ENCODE measurements at places on chromosomes 6 and 20.

DNA sequence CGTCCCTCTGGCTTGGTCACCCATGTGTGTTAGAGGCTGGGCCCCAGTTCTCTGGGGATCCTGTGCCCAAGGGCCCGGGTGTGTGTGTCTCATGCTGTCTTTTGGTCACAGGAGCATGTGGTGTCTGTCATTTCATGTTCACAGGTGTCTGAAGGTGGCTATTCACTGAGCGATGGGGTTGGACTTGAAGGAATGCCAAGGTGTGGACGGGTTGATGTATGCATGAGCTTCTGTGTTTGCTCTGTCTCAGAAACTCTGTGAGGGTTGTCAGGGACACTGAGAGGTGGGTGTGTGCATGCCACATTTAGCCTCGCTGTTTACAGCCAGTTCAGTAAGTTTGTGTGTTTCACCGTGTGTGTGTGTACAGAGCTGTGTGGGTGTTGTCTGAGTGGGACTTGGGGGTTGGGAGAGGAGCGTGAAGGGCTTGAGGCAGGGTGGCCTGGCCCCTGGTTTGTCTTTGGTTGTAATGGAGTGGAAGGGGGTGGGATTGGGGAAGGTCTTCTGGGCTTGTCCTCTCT is 1.2 kb downstream of the DDR1 start:
- peak; percentile 39 for DNase-seq

GRCh38 chr6:9576521-9576920 is 838.4 kb downstream of the TFAP2A start:
- DNase-seq: no peak

GRCh38 chr20:46630306-46630705 is 21.0 kb downstream of the SLC13A3 start:
- no peak for DNase-seq

DNA sequence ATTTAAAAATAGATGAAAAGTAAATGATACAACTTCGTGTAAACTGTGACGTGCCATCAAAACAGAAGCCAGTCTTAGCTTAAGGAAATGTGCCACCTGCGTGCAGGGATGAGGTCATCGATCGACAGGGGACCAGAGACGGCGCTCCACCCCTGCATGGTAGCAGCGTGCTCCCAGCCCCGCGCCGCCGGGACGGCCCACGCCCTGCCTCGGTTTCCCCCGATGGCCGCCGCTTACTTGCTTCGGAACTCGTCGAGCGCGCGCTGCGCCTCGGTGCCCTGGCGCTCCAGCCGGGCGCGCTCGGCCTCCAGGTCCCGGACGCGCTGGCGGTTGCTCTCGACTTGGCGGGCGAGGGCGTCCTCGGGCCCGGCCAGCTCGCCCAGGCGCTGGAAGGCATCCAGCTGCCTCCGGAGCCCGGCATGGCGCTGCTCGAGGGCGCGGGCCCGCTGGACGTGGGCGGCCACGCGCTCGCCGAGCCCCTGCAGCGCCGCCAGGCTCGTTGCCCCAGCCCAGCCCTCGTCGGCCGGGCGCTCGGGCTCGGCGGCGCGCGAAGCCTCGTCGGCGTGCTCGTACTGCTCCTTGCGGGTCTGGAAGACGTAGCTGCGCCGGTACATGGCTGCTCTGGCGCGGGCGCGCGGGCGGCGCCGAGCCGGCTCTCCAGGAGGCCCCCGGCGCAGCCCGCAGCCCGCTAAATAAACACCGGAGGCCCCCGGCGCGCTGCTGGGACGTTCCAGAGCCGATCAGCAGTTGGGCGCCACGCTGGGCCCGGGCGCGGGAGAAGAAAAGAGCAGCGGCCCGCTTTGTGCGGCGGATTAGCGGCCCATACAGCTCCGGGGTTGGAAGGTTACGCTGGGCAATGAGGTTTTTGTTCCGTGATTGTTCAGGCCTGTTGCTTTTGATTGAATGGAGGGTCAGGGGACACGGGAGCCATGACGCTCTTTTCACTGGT is at the start of gene BFSP1:
Gene BFSP1, minus strand, starts transcription at position 664 of the 949 bp plus-strand sequence. Its CDS starts 50 bp downstream, at position 614.
- DNase-seq: peak; percentile 81

GRCh38 chr6:52186075-52186474 is at the start of gene IL17A:
Gene IL17A (plus strand): TSS chr6:52186375. CDS start chr6:52186432, 57 bp downstream.
- no peak for DNase-seq

- no peak for DNase-seq
Measured at GRCh38 chr6:44332585-44332984, 9.9 kb upstream of the SPATS1 start.

GRCh38 chr6:44775121-44775520 is 387.6 kb downstream of the CDC5L start:
- no peak for DNase-seq

DNA sequence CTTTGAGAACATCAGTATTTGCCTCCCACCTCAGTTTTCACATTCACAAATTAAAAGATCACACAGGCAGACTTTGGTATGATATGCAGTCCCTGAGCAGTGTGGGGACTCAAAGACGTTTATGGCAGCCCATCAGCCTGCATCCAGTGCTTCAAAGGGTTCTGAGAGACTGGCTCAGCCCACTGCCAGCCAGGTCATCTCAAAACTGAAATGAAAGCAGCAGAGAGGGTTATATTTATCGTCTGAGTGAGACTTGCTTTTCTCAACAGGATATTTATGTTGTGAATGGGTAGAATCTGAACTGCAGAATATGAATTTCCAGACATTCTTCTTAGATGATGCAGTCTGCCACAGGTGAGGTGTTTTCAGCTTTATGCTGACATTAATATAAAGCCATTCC is 159.8 kb downstream of the NRN1 start:
- DNase-seq: no peak

GRCh38 chr6:27601668-27602254 is 128.9 kb upstream of the ZNF184 start:
- no peak for DNase-seq

GRCh38 chr20:51434026-51434425 is 108.5 kb downstream of the NFATC2 start:
- DNase-seq: no peak

- no peak for DNase-seq
Measured at GRCh38 chr6:157513004-157513603, 132.1 kb downstream of the ZDHHC14 start.

GRCh38 chr6:151999194-151999593 is 191.7 kb downstream of the ESR1 start:
- no peak for DNase-seq

DNA sequence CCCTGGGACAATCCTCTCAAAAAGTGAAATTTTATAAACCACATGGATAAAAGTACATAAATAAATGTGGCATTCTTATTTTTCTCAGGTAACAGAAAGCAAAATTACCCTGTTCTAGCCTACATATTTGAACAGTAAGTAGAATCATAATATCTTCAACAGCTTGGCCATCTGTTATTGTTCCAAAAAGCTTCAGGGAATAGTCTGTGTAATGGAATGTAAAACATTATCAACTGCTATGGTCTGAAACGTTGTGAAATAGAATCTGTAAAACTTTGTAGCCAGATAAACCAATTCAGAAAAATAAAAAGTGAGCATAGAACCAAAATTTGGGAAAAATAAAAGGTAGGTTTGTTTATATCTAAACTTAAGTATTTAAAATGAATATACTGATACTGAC is 114.7 kb downstream of the THEMIS start:
- no peak for DNase-seq

- DNase-seq: no peak
Measured at GRCh38 chr6:134464690-134465411, 146.9 kb upstream of the SGK1 start.

- peak; percentile 48 for DNase-seq
Measured at GRCh38 chr20:25299806-25300205, 51.9 kb downstream of the PYGB start.

- no peak for DNase-seq
Measured at GRCh38 chr6:12294851-12295536, 4.8 kb downstream of the EDN1 start.

DNA sequence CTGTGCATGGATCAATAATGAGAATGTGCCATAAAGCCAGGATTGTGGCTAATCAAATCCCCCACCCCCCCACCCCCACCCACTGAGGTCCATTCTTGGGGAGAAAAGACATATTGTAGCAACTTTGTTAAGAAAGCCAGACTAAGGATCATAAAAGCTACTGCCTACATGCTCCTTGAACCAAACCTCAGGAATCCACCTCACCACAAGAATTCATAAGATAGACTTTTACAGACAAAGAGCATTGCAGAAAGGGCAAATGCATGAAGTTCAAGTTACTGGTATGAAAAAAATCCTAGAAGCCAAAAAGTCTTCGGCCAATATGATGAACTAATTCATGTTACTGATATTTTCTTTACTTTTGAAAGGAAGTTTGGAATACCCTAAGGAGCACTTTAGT is 187.9 kb upstream of the ARID1B start:
- DNase-seq: peak; percentile 18

GRCh38 chr20:9581509-9581908 is 67.1 kb downstream of the LAMP5 start:
- DNase-seq: no peak

- no peak for DNase-seq
Measured at GRCh38 chr6:30670760-30671527, 1.9 kb downstream of the DHX16 start.

DNA sequence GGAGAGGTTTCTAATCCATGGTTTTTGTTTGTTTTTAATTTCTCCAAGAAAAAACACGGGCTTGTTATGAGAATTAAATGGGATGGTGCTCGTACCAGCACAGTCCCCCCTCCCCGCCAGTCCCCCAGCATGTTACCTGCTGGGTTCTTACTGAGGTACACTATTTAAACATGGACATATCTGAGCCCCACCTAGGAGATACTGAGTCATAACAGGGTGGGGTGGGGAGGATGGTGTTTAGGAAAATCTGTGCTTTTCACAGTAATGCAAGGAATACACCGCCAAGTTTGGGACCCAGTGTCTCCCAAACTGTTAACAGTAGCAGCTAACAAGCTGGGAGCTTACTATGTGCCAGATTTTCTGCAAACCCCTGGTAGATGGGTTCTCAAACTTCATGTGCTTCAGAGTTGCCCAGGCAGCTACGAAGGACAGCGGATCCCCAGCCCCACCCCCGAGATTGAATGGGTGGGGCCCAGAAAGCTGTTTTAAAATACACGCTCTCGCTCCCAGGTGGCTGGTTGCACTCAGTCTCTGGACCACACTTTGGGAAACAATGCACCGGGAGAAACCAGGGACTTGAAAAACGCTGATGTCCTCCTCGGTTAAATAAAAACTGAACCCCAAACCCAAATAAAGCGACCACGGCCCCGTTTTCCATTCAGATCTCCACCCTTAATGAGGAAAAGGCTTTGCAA is 995 bp downstream of the ZFP64 start:
- peak; percentile 70 for DNase-seq

DNA sequence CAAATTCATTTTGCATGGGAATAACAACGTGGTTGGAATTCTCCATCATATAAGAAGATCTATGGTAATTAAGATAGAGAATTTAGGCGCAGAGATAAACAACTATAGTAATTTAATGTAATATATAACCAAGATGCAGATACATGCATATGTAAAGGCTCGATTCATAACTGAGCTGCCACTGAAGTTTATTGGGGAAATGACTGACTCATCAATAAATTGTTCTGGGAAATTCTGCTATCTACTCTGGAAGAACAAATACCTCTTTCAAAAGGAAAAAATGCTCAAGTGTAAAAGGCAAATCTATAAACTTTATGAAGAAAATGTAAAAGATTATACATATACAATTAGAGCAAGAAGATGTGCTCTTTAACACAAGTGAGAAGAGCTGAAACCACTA is 596.4 kb downstream of the MMUT start:
- no peak for DNase-seq

- DNase-seq: peak; percentile 22
Measured at GRCh38 chr6:89669002-89669401, 30.5 kb upstream of the LYRM2 start.

DNA sequence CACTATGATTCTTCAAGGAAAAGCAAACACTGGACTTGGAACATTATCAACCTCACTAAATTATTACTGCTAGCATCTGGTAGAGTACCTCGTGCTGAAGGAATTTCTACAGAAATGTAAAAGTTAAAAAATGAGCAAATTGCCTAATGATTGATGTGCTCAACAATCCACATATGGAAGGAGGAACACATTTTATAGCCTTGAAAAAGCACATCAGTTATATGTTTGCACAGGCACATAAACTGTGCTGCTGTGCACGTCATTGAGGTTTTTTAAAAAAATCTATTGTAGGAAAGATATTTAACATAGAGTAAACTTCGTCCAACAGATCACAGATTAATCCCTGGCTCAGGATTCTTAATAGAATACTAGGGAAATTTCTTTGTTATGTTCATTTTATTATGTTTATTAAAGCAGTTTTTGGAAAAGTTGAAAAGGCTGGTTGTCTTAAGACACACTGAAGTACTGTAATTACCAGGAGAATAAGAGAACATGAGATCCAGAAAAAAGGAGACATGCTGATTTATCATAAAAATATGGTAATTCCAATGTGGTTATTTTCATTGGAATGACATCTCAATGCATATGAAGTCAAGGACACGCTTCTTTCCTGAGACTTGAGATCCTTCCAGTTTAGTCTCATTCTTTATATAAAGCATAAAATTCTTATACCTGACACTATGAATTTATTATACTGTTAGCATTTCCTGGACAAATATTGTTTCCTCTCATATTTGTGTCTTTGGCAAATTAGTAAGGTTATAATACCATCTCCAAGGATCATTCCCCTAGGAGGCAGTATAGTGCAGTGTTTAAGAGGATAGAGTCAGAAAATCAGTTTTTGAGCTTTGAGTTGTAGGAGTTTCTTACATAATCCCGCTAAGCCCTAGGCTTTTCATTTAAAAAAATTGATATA is 511.1 kb downstream of the TENT5A start:
- peak; percentile 16 for DNase-seq

DNA sequence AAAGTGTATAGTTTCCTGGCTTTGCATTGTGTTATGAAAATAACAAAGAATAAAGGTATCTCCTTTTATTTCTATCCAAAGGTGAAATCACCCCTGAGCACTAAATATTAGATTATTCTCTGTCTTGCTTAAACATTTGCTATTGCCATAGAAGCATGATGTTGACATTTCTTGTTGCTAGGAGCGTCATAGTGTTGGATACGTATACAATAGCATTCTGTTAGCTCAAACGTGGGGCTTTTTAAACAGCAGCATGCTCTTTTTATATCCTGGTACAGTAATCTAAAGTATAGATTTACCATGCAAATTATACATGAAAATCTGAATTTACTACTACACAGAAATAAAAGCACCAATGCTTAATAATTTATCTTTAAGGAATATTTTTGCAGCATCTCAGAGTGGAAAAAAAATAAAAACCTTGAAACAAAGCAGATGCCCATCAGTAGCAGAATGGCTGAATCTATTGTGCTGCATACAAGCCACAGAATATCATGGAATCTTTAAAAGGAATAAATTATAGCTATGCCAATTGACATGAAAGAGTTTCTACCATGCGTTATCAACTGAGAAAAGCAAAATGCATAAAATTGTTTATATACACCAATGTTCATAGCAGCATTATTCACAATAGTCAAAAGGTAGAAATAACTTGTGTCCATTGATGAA is 9.6 kb upstream of the HSF2 start:
- DNase-seq: no peak

GRCh38 chr6:35497571-35498421 is 917 bp upstream of the TEAD3 start:
- DNase-seq: peak; percentile 89

DNA sequence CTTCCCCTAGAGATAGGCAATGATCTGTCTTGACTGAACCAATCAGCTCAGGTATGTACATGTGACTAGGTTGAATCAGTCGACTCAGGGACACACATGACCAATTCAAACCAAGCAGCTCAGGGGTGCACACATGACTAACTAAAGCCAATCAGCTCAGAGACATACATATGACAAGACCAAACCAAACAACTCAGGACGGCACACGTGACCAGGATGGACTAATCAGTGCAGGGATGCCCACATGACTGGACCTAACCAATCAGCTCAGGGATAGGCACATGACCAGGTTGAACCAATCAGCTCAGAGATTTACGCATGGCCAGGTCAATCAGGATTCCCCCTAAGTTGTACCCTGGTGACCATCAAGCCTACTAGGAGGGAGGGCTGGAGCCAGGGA is 310.3 kb downstream of the CDH26 start:
- no peak for DNase-seq
